ENCODE measurements at places on chromosomes 4 and X.

DNA sequence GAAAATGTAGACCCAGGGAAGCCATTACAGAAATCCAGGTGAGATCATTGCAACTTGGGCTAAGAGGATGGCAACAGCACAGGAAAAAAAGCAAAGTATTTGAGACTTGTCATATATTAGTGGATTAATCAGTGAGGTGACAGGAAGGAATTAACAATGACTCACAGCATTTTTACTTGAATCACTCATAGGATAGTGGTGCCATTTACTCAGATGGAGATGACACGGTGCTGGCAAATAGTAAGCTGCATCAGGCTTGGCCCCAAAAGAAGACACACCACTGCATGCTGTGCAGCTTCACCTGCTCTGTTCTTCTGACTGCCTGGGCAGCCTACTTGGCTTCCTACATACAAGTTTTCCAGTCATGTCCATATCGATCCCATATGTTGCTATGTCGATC, 144.8 kb downstream of the FRYL start:
- no peak for DNase-seq

DNA sequence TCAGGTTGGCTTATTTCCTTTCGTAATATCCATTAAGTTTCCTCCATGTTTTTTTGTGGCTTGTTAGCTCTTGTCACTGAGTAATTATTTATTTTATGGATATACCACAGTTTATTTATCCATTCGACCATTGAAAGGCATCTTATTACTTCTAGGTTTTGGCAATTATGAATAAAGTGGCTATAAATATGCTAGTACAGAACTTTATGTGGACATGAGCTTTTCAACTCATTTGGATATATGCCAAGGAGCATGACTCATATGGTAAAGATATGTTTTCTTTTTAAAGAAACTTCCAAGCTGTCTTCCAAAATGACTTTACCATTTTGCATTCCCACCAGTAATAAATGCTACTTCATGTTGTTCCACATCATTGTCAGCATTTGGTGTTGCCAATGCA, 803.6 kb downstream of the GLUD2 start:
- DNase-seq: no peak

DNA sequence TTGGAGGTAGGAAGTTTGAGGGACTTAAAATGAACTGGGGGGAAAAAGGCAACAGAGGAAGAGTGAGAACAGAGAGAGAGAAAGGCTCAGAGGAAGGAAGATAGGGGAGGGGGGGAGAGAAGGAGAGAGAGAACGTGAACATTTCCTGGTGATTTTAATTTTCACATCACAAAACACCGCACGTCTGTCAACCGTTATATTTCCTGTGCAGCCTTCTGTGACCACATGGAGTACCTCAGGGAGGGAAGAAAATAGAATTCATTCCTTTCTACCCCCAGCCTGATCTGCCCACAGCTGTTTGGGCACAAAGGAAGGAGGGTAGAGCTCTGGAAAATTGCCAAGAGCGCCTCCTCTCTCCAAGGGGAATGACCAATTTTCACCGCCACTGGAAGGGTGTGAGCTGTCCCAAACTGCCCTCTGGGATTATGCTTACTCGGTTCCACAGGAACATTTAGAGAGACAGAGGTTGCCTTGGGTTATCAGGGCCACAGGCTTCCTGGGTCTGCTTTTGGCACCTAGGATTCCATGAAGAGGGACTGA, 135.7 kb upstream of the MAMLD1 start:
- no peak for DNase-seq

DNA sequence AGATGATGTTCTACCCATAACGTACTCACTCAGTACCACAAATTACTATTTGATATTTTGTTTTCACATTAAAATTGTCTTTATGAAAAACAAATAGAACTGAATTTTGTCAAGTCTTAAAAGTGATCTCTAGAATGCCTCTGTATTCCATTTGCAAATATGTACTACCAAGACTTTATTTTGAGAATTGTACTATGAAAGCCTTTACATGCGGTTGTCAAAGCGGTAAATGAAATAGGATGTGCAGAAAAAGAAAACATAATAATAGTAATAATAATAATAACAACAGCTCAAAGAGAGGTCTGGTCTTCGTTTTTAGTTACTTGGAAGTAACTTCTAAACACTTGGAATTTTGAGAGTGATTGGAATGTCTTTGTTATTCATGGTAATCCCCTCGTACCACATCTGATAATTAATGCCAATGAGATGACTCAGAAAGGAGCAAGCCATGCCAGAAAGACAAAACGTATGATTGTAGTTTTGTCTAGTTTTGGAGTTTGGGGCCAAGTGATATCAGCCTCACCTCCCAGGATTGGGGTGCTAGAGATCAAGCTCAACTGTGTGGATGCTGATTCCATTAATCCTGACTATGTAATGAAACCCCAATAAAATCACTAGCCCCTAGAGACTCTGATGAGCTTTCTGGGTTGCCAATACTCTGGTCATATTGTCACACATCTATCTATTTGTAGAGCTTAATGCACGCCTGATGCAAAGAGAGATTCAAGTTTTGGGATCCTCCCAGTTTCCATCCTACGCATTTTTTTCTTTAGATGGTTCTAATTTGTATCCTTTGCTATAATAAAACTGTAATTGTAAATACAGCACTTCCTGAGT, 20.2 kb upstream of the CTSO start:
- no peak for DNase-seq

GRCh38 chr4:121353213-121353612, 27.6 kb downstream of the QRFPR start:
- no peak for DNase-seq

DNA sequence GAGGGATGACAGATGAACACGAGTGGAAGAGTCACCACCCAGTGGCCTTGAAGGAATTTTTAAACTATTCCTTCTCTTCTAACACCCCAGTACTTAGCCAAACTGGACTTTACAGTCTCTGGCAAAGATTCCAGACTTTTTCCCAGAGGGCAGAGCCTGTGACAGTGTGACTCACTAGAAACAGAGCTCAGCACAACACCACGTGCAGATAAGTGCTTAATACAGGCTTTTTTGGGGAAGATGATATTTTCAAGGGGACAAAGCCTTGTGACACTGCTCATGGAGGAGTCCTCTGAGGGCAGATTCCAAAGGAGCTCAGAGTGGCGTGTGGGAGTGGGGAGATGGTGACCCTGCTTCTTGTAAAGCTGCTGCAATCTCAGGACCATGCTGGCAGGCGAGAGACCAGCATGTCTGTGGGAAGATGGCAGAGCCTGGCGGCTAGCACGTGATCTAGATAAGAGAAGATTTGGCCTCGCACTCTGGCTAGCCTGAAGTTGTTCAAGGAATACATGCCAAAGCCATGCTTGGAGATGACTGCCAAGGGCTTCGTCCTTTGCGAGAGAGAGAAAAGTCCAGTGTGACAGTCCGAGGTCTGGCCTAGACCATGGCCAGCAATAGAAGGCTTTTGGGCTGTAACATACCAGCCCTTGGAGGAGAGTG, 2.4 kb downstream of the RAB33A start:
- DNase-seq: no peak

DNA sequence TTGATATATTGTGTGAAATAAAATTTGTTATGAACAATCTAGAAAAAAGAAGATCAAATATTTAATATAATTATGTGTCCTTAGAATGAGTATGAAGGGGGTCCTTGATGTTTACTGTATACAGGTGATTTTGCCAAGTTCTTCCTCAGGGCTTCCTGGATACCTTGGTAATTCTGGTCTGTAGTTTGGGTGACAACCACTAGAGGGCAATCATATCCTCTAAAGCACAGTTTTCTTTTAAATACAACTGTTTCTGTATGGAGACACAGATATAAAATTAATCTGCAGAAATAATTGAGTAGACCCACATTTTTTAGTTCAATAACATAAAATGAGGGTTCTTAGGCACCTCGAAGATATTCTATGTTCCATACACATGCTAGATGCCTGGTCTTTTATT, 157.7 kb downstream of the SPANXN1 start:
- no peak for DNase-seq

- DNase-seq: no peak
These were observed 235.4 kb downstream of the HNRNPD start for GRCh38 chr4:82138374-82138773.

GRCh38 chrX:105650986-105651385, 171.4 kb upstream of the NRK start:
- no peak for DNase-seq

- no peak for DNase-seq
These were observed 19.7 kb downstream of the NOP14 start for GRCh38 chr4:2943364-2944090.

- no peak for DNase-seq
These were observed 30.1 kb downstream of the GABRB1 start for GRCh38 chr4:47061435-47061834.

- DNase-seq: no peak
These were observed 21.9 kb downstream of the TKTL1 start for GRCh38 chrX:154317391-154317995.

DNA sequence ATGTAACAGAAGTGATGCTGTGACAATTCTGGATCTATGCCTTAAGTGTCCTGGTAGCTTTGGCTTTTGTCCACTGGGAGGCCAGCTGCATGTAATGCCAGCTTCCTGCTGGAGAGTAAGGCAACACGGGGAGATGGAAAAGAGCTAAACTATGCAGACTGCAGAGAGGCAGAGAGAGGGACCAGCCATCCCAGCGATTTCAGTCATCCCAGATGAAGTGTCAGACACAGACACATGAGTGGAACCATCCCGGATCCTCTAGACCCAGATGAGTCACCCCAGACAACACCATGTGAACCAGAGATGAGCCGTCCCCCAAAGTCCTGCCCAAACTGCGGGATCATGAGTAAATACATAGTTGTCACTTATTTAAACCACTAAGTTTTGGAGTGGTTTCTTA, 14.6 kb downstream of the SRPX start:
- no peak for DNase-seq

GRCh38 chr4:10094841-10095240, 21.8 kb downstream of the WDR1 start:
- DNase-seq: no peak

GRCh38 chr4:11719879-11720278, 291.2 kb upstream of the HS3ST1 start:
- no peak for DNase-seq

DNA sequence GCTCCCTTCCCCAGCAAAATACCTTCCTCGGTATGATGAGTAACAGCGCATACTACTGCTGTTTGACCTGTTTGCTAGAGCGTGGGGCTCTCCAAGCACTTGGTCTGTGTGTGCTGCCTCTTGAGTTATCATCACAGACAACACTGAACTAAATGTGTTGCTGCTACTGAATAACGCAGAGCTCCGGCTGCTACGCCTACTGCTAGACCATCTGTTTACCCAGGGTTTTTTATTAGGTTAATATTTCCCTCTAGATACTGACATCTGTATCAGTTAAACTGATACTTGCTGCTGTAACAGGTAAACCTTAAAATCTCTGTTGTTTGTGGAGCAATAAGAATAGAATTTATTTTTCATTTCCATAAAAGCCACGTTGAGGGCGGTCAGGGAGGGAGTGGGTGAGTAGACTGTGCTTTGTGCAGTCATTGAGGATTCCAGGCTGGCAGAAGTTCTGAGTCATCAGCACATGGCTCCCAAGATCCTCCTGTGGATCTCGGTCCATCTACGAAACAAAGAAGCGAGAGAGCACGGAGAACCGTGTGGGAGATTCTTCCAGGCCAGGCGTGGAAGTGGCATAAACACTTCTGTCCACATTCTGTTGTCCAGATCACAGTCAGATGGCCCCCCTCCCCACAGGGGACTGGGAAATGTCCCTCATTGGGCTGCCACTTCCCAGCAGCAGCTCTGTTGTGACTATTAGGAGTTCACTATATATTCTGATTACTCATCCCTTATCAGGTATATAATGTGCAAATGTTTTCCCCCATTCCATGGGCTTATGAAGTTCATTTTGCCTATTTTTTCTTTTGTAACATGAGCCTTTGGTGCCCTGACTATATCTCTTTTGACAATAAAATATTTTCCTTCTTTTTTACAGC, 14.1 kb downstream of the GRK4 start:
- no peak for DNase-seq

DNA sequence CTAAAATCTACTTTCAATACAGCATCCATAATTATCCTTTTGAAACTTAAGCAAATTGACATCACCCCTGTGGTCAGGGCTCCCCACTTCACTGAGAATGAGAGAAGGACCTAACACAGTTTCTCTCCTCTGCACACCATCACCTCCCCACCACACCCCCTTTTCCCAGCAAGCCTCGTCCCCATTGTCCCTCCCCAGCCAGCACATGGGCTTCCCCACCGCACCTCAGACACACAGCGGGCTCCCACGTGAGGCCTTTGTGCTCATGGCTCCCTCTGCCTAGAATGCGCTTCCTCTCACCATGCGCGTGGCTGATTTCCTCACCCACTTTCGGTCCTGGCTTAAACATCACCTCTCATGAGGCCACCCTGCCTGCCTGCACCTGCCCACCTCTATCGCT, 639.0 kb upstream of the FRG1 start:
- no peak for DNase-seq

GRCh38 chrX:40092808-40093435, 4.8 kb downstream of the BCOR start:
- no peak for DNase-seq

GRCh38 chr4:56941403-56941802, 33.7 kb downstream of the REST start:
- DNase-seq: no peak

DNA sequence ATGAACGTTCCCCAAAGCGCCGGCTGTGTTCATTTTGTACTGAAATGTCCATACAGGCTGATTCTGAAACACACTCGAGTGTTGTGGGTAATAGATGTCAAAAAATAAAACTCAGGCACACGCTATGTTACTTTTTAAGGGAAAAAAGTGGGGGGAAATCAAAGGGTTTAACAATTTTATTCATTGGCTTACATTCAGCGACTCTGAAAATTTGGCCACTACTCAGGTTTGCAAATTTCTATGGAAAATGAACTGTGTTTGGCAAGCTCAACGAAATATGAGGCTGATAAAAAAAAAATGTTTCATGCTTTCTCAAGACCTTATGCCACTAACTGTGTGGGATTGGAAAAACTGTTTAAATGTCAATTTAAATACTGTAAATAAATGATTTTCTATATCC, 18.5 kb downstream of the AMELX start:
- no peak for DNase-seq

DNA sequence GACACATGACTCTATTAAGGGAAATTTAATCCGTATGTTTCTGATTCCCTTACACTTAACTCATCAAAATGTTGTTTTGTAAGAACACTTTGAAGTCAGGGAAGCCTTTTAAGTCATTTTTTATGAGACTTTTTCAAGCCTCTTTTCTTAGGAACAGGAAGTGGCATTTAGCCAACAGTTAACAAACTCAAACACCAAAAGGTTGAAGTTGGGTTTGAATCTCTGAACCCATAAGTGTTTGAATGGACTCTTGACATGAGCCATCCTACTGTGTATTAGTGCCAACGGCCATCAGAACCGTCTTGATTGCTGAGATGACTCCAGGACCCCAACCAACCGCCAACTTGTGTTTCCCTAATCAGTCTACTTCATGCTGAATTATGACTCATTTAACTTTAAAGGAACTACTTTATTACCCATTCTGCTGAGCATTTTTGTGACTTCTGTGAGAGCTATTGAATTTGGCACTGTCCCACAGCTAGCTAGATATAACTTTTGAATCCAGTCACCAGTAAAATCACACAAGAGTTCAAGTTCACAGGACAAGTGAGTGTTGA, 209.1 kb upstream of the FAT1 start:
- no peak for DNase-seq

Measured in activated CD8-positive, alpha-beta memory T cell treated with anti-CD3 and anti-CD28 coated beads for 1 hour (primary cell).